ENCODE measurements at places on chromosomes 12 and 14. TPM values are rescaled to one million over a fixed set of nuclear protein-coding genes. Genes with fewer than 3 reads are reported as not detected.

RIMBP2 gene
- 0.31 TPM for total RNA-seq

TAS2R43 gene
- total RNA-seq = not detected

DNA sequence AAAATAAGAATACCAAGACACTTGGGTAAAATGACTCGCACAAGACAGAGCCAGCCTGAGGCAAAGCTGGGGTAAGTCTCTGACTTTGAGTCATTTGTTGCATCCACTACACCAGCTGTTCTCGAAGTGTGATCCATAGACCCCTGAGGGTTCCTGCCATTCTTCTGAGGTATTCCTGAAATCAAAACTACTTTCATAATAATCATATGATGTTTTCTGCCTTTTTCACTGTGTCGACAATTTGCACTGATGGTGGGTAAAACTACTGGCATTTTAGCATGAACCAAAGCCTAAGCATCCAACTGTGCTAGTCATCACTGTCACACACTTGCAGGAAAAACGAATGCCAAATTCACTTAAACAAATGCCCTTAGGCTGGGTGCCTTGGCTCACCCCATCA, 135.5 kb upstream of the FUT8 start:
- DNase-seq = no peak

- DNase-seq = no peak
Observed at GRCh38 chr12:53048033-53048779, 1.7 kb upstream of the TNS2 start.

DNA sequence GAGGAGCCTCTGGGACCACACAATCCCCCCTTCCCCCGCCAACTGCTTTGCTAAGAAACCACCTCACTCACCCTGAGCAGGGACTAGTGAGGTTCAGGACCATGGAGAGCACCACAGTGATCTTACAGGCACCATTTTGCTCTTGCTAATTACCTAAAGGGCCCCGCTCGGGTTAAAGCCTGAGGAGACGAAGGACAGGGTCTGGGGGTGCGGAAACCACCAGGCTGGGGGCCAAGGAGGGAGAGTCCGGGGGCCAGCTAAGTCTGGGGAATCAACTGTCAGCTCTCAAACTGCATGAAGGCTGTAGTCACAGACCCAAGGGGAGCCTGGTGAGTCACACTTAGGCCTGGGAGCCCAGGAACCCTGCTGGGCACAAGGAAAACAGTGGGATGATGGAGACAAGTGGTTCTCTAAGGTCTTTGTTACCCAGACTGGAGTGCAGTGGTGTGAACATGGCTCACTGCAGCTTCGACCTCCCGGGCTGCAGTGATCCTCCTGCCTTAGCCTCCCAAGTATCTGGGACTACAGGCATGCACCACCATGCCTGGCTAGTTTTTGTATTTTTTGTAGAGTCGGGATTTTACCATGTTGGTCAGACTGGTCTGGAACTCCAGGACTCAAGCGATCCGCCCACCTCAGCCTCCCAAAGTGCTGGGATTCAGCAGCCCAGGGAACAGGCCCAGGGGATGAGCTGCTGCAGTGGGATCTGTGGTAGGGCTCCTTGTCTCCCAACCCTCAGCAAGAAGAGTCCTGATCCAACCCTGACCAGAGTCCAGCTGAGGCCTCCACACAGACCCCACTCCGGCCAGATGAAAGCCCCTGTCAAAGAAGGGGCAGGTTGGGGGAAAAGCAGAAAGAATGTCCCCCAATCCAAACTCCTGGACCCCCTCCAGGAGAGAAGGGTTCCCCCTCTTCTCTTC, 98.8 kb downstream of the CALM1 start:
- DNase-seq = no peak

- no peak for DNase-seq
Observed at GRCh38 chr12:114479831-114480230, 73.9 kb upstream of the TBX5 start.

DNA sequence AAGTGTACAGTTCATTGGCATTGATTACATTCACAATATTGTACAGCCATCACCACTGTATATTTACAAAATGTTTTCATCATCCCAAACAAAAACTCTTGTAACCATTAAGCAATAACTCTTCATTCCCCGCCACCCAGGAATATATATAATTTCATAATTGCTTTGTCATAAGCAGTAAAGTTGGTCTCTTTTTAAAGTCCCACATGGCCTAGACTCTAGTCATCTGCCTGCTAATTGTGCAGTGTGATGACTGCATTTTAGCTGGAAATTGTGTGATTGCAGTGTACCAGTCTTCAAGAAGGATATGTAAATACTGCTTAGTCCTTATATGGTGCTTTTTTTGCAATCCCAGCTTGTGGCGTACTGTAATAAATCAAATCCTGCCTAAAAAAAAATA, 75.1 kb upstream of the ATP2A2 start:
- DNase-seq = no peak

DNA sequence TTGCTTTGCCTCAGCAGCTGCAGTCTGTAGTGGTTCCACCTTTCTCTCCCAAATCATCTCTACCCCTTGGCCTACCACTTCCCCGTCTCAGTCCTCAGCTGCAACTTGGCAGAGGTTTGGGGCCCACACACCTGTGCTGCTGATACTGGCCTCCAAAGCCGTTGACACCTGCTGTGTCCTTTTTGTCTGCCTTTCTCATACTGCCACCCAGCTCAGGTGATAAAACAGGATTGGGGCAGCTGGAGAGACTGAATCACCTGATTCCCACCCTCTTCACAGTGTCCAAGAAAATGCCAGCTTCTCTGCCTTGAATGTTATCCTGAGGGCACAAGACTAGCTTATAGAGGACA, 103.7 kb downstream of the ETV6 start:
- no peak for DNase-seq

Data from H1 (cell line).